ENCODE measurements at places on chromosomes 13 and 19. TPM values are rescaled to one million over a fixed set of nuclear protein-coding genes. Genes with fewer than 3 reads are reported as not detected.

DNA sequence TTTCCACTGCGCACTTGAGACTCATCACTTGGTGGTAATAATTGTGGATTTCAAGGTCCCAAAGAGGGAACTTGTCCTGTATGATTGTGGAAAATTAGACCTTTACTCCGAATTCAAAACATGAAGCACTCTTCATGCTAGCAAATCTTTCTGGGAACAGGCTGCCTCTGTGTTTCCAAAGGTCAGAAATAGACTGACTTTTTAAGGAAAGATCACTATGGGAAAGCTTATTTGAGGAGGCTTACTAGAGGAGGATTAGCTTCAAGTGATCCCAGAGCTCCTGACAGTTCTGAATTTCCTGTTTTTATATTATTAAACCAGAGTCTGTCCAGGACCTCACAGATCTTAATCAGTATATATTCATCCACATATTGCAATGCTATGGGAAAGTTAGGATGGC, 5.5 kb downstream of the WDFY2 start:
- DNase-seq: no peak

GRCh38 chr19:36604656-36605100, 435 bp upstream of the ZNF382 start:
- DNase-seq: peak; percentile 92

DNA sequence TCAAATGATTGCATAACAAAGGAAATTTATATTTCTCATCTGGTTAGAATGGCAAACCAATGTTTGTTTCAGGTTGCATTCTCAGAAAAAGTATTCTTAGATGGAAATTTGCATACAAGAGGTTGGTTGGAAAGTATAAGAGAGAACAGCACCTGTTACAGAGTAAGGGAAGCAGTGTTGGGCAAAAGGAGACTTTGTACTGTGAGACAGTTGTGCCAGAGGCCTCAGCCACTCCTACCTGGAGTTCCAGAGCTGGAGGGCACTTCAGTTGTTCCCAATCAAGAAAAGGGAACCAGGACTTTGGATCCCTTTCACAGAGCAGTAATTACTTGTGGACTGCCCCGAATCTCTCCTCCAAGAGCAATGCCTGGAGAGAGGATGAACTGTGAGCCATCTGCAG, 81.8 kb downstream of the SPRY2 start:
- no peak for DNase-seq

Gene CEACAM1
- polyA plus RNA-seq: 8.8 TPM

DNA sequence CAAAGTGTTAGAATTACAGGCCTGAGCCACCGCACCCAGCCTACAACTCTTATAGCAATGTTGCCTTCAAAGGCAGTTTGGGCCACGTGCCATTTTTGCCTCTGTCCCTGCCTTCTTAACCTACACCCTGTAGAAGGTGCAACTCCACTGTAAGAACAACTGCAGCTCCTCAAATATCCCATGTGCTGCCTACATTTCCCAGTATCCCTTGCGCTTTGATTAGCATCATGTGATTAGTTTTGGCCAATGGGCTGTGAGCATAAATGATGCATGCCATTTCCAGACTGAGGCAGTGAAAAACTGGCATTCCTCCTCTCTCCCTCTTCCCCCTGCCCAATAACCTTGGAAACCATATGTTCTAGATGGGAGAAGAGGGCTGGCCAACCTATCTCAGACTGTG, 75.2 kb upstream of the MRI1 start:
- DNase-seq: no peak

- DNase-seq: peak; percentile 78
Observed at GRCh38 chr19:2302319-2303210, 5.4 kb downstream of the LINGO3 start.

Gene TJP3
- 2.1 TPM for polyA plus RNA-seq

- DNase-seq: peak; percentile 79
Observed at GRCh38 chr13:52454459-52454819, 839 bp upstream of the CKAP2 start.

GRCh38 chr19:48608798-48609263, 2.3 kb downstream of the SPACA4 start:
- DNase-seq: peak; percentile 87

DNA sequence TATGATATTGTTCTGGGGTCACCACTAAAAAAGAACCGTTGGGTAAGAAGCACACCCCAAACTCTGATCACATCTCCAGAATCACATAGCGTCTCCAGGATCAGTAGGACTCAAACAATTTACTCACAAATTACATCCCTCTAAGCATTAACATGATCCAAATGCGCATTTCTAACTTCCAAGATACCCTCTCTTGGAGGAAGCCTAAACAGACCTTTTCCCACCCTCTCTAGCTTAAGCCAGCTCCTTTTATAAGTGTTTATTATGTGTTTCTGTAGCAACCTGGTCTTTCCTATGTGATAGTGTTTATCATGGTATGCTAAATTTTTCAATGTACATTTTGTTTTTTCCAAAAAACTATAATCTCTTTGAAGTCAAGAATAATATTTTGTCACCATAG, 1846.5 kb downstream of the OLFM4 start:
- no peak for DNase-seq

Gene PODNL1
- not detected for polyA plus RNA-seq

All from B cell (primary cell).